ENCODE measurements at places on chromosomes 12 and 14. TPM values are rescaled to one million over a fixed set of nuclear protein-coding genes. Genes with fewer than 3 reads are reported as not detected.

The NGB gene
- not detected for total RNA-seq

The WSCD2 gene
- total RNA-seq = not detected

The IFI27 gene
- 2.3 TPM for total RNA-seq

The ACVRL1 gene
- not detected for total RNA-seq

GRCh38 chr14:32720927-32721326 is 217.8 kb upstream of the NPAS3 start:
- no peaks in the 10 kb centered on the region for H3K27me3 ChIP-seq
- H3K4me3 ChIP-seq = no peak overlapping the region
- no peaks in the 10 kb centered on the region for H3K4me1 ChIP-seq
- no peak overlapping the region for H3K27ac ChIP-seq
- no peak for DNase-seq

- H3K4me1 ChIP-seq = peaks cover 67% of the 10 kb centered on the region
- H3K27me3 ChIP-seq = no peaks in the 10 kb centered on the region
- no peak for DNase-seq
- H3K27ac ChIP-seq = no peak overlapping the region
Measured at GRCh38 chr14:51908086-51908485, 47.7 kb downstream of the GNG2 start.

DNA sequence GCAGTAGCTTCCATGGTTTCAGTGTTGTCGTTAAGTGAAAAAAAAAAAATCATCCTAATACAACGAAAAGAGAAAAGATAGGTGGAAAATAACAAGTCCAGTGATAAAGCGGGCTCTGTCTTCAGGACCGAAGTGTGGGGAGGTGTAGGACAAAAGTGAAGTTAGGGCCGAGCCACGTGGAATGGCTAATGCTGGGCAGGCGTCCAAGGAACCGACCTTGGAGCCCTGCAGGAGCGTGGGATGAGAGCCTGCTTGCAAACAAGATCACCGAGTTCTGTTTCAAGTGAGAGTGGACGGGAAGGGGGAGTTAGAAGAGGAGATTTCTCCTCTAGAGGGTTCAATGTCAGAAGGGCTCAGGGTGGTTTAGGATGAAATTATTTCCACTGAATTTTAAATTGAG is 22.2 kb downstream of the A2ML1 start:
- H3K27me3 ChIP-seq = no peaks in the 10 kb centered on the region
- H3K36me3 ChIP-seq = no peaks in the 10 kb centered on the region
- H3K27ac ChIP-seq = no peak overlapping the region

- H3K4me3 ChIP-seq = no peak overlapping the region
- DNase-seq = no peak
- no peaks in the 10 kb centered on the region for H3K36me3 ChIP-seq
- H3K4me1 ChIP-seq = no peaks in the 10 kb centered on the region
- H3K27ac ChIP-seq = no peak overlapping the region
Measured at GRCh38 chr14:83197271-83197670, 1663.6 kb upstream of the SEL1L start.

- no peak overlapping the region for H3K4me3 ChIP-seq
- no peak for DNase-seq
- H3K4me1 ChIP-seq = peaks cover 45% of the 10 kb centered on the region
- no peak overlapping the region for H3K27ac ChIP-seq
Measured at GRCh38 chr12:22653791-22654190, 28.8 kb downstream of the ETNK1 start.

- H3K4me3 ChIP-seq = peak within 1 kb of the TSS; percentile 82
- peaks cover 51% of the 10 kb centered on the region for H3K4me1 ChIP-seq
- H3K27me3 ChIP-seq = no peaks in the 10 kb centered on the region
- DNase-seq = peak; percentile 72
- peaks cover 9% of the 10 kb centered on the region for H3K36me3 ChIP-seq
Measured at GRCh38 chr12:8032242-8033152, at the start of gene FOXJ2. Gene FOXJ2, plus strand, starts transcription at chr12:8032716. Its CDS starts 7,117 bp downstream, at chr12:8039833.
